ENCODE measurements at places on chromosomes 11 and 22.

GRCh38 chr11:80944758-80945157 lies 1503.9 kb upstream of the TENM4 start:
- no peak for DNase-seq

GRCh38 chr11:12121517-12121916 lies 11.1 kb downstream of the MICAL2 start:
- no peak for DNase-seq

- DNase-seq: no peak
Observed at GRCh38 chr11:115700496-115700895, 196.3 kb upstream of the CADM1 start.

DNA sequence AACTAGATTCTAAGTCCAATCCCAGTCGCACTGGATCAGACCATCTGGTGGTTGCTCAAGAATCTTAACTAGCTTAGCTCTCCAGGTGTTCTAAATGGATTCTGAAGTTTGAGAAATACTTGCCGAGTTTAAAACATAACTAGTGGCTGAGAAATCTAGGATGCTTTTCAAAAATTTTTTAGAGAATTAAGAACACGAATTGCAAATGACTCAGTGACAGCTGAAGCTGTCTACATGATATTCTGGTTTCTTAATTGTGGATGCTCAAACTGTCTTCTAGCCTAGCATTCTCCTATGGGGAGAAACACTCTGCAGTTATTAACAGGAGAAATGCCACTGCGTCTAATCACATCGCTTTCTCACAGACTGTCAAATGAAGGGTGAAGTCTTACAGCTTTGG lies 20.2 kb upstream of the TP53AIP1 start:
- DNase-seq: no peak

DNA sequence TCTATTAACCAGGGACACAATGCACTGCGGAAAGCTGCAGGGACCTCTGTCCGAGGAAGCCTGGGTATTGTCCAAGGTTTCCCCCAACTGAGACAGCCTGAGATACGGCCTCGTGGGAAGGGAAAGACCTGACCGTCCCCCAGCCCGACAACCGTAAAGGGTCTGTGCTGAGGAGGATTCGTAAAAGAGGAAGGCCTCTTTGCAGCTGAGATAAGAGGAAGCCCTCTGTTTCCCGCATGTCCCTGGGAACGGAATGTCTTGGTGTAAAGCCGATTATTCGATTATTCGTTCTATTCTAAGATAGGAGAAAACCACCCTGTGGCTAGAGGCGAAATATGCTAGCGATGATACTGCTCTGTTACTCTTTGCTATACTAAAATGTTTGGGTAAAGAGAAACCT lies 5.2 kb downstream of the BET1L start:
- DNase-seq: no peak

DNA sequence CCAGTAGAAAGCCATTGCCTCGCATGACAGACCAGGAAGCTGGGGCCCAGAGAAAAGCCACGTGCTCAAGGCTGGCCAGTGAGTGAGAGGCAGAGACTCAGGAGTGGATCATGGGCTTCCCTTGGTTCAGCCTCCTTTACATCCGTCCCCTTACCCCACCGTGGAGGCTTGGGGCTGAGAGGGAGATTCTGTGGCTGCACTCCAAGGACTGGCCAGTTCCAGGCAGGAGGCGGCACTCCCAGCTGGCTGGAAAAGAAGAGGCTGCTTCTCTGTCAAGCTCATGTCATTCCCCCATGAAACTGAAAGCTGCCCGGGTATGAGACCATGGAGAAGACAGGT lies 6.6 kb upstream of the ASCL2 start:
- DNase-seq: no peak

GRCh38 chr11:74006743-74007304 lies 2.1 kb downstream of the UCP3 start:
- DNase-seq: no peak

DNA sequence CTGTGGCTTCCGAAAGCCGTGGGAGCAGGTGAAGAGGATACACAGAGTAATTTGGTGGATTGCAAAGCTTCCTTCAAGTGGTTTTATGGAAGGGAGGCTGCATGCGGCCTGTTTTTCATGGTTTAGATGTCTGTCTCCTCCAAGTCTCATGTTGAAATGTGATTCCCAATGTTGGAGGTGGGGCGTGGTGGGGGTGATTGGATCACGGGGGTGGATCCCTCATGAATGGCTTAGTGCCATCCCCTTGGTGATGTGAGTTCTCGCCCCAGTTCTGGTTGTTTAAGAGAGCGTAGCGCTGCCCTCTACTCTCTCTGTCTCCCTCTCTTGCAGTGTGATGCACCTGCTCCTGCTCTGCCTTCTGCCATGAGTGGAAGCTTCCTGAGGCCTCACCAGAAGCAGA lies 247.8 kb upstream of the B3GAT1 start:
- no peak for DNase-seq

DNA sequence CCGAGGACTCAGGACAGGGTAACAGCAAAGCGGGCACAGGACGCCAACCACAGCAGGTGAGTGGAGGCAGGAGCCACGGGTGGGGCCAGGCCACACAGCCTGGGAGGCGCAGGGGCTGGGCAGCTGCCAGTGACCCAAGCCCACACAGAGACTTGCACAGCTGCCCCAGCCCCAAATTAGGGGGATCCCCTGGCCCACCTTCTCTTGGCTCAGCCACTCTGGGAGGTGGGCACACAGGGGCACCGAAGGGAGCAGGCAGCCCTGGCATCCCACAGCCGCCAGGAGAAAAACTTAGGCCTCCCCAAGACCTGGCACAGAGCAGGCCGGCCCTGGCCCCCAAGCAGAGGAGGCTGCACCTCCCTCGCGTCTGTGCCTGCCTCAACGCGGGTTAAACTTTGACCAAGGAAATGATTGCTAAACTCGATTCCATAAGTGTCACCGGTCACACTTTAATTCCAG lies at the start of gene SLC22A12:
Gene SLC22A12, plus strand, starts transcription at position 458 of the 459 bp plus-strand sequence. CDS start 337 bp downstream, outside the sequence.
- no peak for DNase-seq

GRCh38 chr11:95067841-95068219 lies 1.1 kb downstream of the SRSF8 start:
- DNase-seq: no peak

DNA sequence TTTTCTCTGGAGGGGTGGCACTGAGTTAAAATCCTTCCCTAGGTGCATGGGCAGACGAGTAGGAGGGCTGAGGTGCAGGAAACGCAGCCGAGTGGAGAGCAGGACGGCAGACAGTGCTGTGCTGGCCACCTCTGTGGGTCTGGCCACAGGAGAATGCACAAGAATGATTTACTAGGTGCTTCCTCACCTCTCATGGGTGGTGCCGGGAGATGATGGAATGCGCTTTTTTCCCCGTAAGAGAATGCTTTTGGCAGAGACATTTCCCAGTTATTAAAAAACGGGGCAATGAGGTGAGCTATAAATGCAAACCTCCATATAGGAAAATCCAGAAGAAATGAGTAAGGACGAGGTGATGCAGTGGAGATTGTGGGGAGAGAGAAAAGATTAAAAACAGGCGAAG lies 86.1 kb downstream of the ADAMTS15 start:
- no peak for DNase-seq

DNA sequence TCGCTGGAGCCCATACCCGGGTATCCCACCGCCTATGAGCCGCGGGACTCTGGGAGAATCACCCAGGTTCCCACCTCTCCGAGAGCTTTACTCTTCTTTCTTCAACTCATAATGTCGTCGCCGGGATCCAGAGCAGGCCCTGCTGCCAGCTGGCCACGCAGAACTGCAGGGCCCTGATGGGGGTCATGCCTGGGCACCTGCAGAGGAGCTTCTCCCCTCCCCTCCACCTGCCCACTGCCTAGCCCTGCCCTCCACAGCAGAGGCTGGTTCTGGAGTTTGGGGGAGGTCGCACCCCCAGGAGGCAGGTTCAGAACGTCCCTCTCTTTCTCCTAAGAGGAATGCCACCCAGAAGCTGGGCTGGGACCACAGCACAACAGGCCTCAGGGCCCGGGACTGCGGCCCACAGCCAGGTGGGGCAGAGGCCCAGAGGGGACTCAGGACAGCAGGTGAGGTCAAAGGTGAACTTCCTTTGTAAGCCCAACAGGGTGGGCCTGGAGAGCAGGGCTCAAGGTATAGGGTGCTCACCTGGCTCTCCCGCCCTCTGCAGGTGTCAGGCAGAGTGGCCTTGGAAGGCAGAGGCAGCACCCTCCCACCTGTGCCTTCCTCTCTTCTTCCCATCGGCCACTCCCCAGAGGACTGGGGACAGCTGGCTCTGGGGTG lies 1.9 kb downstream of the SLC25A45 start:
- no peak for DNase-seq

DNA sequence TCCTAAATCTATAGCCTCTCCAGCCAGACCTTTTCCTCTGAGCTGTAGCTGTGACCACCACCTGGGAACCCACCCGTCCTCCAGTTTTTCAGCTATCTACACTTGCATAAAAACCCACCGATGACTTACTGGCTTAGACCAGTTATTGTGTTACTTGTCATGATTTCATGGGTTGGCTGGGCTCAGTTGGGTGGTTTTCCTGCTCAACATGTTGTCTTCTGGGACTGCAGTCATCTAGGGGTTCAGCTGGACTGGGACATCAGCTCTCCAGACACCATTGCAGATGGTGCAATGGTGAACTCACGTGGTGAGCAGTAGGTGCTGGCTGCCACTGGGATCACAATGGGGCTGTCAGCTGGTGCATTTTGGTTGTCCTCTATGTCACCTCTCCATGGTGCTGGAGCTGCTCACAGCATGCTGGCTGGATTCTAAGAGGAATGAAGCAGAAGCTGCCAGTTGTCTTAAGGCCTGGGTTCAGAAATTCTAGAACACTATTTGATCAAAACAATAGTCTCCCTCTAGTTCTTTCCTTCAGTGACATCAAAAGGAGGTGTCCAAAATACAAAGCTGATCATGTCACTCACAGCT lies 1.3 kb upstream of the SYT13 start:
- no peak for DNase-seq

- DNase-seq: no peak
Observed at GRCh38 chr11:111347002-111347722, 31.9 kb downstream of the POU2AF1 start.

DNA sequence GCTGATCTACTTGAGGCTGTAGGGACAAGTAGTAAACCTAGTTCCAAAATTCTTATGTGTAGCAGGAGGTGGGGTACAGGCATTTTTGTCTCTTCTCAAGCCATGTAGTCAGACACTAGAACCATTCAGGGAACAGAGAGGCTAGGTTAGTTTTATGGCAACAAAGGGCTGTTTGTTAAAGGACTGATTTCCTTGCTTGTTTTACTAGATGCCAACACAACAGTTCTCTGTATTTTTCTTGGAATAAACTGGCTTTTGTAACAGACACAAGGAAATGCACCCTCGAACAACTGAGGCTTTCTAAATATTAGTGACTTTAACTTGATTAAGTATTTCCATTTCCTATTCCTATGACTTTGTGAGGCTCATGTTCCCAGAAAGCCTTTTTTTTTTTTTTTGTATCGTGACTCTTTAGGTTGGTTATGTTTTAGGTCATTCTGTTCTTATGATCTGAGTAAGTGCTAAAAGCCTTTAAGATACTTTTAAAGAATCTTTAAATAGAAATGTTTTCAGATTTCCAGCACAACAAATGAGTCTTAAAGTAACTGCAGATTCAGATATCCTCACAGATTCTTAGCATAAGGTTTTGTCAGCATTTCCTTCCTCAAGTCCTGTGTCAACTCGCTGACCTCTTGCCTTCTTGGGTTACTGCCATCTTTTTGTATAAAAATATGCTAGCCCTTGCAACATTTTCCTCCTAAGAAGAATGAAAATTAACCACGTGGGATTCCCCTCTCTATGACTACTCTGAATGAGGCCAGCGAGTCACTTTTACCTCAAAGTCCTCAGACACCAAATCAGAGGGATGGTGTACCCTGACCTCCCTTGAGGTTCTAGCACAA lies 92.5 kb downstream of the CCDC83 start:
- DNase-seq: no peak

DNA sequence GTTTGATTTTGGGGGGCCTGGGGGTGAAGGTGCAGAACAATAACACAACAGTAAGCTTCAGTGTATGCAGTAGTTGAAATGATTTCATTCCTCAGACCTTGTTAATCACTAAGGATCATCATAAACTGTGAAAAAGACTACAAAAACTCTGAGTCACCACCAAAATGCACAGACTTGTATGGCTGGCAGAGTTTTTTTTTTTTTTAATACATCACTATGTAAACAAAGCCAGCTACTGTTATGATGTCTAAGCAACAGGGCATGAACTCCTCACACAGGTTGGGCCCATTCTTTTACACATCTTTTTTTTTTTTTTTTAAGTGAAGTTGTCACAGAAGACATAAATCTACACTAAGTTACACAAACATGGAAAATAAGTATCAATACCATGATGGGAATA lies 311.9 kb downstream of the GUCY1A2 start:
- DNase-seq: no peak

- DNase-seq: no peak
Observed at GRCh38 chr11:10114593-10115404, 179.2 kb downstream of the SBF2 start.

DNA sequence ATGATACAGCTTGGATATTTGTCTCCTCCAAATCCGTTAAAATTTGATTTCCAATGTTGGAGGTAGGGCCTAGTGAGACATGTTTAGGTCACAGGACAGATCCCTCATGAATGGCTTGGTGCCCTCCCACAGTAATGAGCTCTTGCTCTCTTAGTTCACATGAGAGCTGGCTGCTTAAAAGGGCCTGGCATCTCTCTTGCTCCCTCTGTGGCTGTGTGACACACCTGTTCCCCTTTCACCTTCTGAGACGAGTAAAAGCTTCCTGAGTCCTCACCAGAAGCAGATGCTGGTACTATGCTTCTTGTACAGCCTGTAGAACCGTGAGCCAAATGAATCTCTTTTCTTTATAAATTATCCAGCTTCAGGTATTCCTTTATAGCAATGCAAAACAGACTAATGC lies 3.5 kb downstream of the VPS37C start:
- no peak for DNase-seq

DNA sequence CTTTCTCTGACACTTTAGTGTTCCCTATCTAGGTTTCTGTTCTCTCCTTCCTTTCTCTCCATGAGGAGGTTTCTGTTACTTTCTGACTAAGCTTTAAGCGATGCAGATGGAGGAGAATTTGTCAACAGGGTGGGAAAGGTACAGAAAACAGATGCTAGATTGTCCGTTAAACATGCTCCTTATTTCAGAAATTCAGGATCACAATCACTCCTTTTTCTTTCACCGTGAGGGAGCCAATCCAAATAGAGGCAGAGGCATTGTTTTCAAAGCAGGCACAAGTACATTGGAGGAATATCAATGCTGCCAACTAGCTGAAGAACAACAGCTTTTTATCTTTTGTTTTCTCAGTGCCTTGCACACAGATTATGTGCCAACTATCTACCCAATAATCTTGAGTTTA lies 215.7 kb upstream of the FOLH1 start:
- no peak for DNase-seq

- no peak for DNase-seq
Observed at GRCh38 chr11:35394941-35395340, 24.4 kb downstream of the SLC1A2 start.

- DNase-seq: no peak
Observed at GRCh38 chr11:70713086-70713835, 314.9 kb downstream of the CTTN start.

Measured in stimulated activated naive CD4-positive, alpha-beta T cell (primary cell).